Suprapubic skin (tissue), 4 donors: ENCODE measurements at places on chromosomes 4 and X.
A peak's percentile ranks its signal among the peaks of the same experiment; 100 is the strongest.

GRCh38 chrX:120334151-120334550 lies 22.9 kb upstream of the TMEM255A start:
- no peak for DNase-seq

- no peak for DNase-seq
Measured at GRCh38 chr4:22435652-22436051, 80.2 kb downstream of the ADGRA3 start.

- DNase-seq, result peak; percentile 70
Measured at GRCh38 chr4:185541251-185541727, 6.0 kb upstream of the PDLIM3 start.

GRCh38 chr4:186039697-186040096 lies 29.3 kb upstream of the TLR3 start:
- no peak for DNase-seq

- no peak for DNase-seq
Measured at GRCh38 chrX:77628294-77629025, 157.6 kb downstream of the ATRX start.

GRCh38 chr4:151806511-151806927 lies 45.7 kb upstream of the GATB start:
- DNase-seq, result no peak

- DNase-seq, result no peak
Measured at GRCh38 chr4:103645991-103646390, 73.8 kb downstream of the TACR3 start.

- DNase-seq, result no peak
Measured at GRCh38 chrX:31545726-31546125, 473.9 kb upstream of the FTHL17 start.

GRCh38 chrX:150459196-150459595 lies 96.1 kb downstream of the MAMLD1 start:
- DNase-seq, result no peak

GRCh38 chr4:93334003-93334402 lies 494.6 kb upstream of the ATOH1 start:
- DNase-seq, result no peak

DNA sequence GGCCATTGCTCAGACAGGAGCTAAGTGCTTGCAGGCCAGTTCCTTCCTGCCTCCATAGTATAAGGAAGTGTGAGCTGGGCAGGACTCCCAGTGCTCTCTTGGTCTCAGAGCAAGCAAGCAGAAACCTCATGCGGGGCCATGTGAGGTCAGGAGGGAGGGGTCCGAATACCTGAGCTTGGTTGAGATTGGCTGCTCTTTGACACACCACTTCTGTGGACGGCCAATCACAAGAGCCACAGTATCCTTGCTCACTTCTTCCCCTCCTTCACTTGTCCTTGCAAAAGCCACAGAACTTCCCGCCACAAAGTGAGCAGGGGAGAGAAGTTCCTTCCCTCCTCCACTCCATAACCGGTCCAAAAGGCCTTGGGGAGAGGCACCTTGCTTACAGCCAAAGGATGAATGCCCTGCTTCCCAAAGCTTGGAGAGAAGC lies 56.7 kb downstream of the PRPS1 start:
- DNase-seq, result peak; percentile 88

- no peak for DNase-seq
Measured at GRCh38 chrX:136138939-136139338, 8.4 kb upstream of the FHL1 start.

- DNase-seq, result no peak
Measured at GRCh38 chrX:107646735-107647134, 18.4 kb downstream of the PRPS1 start.

DNA sequence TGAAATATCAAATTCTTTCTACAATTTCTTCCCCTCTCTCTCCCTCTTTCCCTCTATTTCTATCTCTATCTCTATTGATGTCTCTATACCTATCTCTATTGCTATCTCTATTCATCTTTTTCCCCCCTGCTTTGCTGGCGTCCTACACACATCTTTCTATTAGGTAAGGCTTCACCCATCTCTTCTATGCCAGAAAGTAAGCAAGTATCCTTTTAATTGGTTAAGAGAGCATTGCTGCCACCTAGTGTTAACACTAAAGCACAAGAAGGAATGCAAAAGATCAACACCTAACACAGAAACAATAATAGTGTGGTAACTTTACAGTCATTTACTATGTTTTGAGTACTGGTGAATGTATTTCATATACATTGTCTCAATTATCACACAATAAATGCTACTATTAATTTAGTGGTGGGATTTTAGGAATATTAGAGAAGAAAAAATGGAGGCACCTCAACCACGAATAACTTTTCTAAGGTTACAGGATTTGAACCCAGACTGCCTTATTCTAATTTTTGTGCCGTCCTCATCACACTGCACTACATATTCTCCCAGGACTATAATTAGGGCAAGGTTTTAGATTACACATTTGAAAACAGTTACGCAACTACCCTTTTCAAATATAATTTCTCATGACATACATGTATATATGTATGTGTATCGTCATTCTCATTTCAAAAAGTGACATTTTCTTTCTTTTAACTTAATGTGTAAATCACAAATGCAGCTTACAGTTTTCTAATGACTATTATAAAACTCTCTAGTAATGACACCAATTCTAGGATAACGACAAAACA lies 3.7 kb upstream of the C4orf36 start:
- DNase-seq, result no peak

DNA sequence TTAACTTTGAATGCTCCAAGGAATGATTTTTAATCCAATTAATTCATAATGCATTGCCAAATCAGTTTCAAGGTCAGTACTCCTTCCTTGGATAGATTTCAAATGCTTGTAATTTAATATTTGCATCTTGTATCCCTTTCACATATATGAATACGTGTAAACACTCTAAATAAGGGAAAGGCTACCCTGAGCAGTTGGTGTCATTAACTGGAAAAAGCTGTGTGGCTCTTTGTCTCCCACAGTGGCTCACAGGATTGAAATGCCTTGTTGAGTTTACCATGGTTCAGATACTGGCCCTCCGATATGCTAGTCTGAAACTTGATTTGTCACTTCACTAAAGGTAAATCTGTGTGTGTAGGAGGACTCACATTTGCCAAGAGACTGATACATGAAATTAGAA lies 16.7 kb upstream of the ACOT9 start:
- DNase-seq, result no peak

DNA sequence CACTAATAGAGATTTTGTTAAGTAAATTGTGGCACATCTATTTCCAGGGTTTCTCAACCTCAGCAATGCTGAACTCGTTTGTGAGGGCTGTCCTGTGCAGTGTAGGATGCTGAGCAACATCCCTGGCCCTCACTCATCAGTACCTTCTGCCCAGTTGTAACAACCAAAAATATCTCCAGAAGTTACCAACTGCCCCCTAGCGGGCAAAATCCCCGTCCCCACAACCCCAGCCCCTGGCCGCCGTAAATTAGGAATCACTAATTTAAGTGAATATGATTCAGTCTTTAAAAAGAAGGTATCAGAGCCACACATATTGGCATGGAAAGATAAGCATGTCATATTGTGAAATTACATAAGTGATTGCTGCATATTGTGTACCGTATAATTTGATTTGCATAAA lies 123.4 kb downstream of the ASB9 start:
- no peak for DNase-seq

- DNase-seq, result no peak
Measured at GRCh38 chrX:25869761-25870160, 268.4 kb upstream of the MAGEB18 start.

- DNase-seq, result no peak
Measured at GRCh38 chr4:177964061-177964460, 521.8 kb upstream of the AGA start.
